Kasumi-1 (cell line): ENCODE measurements at places on chromosomes 3 and 15.

GRCh38 chr3:30628205-30628900 lies 22.0 kb downstream of the TGFBR2 start:
- no peak for DNase-seq

GRCh38 chr3:134619301-134619615 lies 31.6 kb downstream of the KY start:
- DNase-seq: no peak

DNA sequence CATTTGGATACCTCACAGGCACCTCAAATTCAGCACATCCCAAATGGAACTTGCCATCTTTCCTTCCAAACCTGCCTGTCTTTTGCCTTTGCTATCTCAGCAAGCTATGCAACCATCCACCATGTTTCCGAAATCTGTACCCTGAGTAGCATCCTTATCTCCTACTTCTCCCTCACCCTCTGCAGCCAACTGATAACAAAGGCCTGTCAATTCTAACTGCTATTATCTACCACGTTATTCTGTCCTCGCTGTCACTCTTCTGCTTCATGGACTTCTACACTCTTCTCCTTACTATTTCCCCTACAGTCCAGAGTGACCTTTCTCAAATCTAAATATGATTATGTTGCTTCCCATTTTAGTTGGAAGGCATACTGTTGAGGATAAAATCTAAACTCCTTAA lies 25.5 kb upstream of the TAFA4 start:
- DNase-seq: no peak

DNA sequence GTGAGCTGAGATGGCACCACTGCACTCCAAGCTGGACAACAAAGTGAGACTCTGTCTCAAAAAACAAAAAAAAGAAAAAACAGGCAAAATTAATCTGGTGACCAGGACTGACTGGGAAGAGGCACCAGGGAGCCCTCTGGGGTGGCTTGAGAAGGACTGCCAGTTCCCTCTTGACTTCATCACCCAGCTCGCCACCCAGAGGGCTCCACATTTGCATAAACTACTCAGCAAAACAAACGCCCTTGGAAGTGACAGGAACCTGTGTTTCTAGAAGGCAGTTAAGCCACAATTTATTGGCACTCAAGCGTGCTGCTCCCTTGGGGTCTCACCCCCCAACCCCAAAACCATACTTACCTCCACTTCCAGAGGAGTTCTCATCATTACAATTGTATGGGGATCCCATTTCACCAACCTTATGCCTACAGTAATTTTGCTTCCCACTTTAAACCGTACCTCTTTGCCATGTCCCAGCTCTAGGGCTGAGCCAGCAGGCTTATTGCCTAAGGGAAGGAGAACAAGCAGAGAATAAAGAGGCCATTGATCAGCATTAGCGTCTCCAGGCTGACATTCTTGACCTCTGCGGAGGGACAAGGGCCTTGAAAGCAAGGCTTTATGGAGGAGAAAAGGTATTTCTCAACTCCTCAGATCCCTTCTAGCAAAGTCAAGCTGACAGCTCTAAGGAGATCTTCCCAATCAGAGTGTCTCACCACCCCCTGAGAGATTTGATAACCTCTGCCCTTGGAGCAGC lies 357.4 kb downstream of the SHQ1 start:
- no peak for DNase-seq

DNA sequence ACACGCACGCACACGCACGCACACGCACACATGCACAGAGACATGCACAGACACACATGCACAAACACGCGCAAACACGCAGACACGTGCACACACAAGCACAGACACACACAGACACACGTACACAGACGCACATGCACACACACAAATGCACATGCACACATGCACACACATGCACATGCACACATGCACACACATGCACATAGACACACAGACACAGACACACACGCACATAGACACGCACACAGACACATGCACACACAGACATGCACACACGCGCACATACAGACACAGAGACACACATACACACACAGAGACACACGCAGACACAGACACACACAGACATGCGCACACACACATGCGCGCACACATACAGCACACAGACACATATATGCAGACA lies 26.4 kb upstream of the PIGZ start:
- no peak for DNase-seq

DNA sequence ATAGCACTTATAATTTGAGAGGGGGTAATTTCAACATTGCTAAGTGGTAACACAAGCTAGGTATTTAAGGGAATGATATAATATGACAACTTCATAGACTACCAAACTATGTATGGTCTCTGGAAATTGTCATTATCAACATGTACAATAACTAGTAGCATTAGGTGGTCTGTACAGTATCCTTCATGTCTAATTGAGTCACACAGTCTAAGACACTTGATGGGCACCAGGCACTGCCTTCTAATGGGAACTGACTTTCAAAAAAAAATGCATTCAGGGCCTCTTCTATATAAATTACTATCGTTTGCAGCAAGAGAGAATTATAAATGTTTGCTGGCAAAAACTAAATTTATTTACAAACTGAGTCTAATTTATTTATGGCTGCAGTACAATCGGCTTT lies 271.8 kb downstream of the MECOM start:
- DNase-seq: no peak

DNA sequence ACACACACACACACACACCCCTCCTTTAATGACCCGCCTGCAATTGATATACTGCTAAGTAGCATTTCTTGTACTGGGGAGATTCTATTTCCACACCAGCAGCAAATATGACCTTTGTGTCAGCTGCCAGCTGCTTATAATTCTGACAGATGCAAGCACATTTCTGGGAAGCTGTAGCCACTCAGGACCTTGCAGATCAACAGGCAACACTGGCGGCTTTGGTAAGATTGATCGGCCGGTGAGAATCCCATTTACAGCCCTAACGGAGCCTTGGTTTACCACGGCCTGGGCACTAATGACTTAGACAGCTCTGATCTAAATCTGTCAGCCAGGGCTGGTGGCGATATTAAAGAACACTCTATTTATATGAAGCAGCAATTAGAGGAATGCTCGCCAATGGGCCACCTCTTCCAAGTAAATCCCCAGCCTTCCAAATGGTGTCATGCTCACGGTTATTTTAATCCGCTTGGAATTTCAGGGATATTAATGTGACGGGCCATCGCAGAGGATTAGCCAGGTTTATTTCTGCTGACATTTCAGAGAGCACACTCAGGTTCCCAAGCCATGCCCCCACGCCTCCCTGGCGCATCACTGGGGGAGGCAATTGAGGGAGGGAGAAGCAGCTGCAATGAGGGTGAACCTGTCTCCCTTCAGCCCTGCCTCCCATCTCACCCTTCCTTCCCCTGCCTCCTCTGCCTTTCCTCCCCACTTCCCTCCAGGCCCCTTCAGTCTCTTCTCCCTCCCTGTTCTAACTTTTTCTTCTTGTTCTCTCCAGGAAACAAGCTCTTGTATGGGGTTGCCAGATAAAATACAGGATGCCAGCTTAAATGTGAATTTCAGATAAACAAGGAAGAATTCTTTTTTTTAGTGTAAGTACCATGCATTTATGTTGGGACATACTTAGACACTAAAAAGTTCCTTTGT lies 287.0 kb downstream of the TLE3 start:
- DNase-seq: no peak

GRCh38 chr3:133136114-133137041 lies 98.2 kb downstream of the TMEM108 start:
- no peak for DNase-seq
